Mucosa of gallbladder (tissue), 1 donor: ENCODE measurements at places on chromosomes 12 and 14.

GRCh38 chr12:104748356-104748755, 209.7 kb downstream of the SLC41A2 start:
- no peak for DNase-seq

DNA sequence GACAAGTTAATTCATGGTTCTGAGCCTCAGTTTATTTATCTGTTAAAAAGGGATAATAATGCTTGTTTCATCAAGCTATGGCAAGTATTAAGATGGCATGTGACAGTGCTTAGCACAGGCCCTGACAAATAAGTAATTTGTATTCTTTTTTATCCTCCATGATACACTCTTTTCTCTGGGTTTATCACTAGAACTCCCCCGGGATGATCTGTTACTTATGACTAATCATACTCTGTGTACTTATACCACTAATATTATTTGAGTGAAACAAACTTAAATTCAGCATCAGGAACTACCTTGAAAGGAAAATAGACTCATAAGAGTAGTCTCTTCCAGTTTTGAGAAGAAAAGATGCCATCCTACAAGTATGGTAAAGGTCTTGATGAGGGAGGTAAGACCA, 283.8 kb downstream of the PAWR start:
- no peak for DNase-seq

DNA sequence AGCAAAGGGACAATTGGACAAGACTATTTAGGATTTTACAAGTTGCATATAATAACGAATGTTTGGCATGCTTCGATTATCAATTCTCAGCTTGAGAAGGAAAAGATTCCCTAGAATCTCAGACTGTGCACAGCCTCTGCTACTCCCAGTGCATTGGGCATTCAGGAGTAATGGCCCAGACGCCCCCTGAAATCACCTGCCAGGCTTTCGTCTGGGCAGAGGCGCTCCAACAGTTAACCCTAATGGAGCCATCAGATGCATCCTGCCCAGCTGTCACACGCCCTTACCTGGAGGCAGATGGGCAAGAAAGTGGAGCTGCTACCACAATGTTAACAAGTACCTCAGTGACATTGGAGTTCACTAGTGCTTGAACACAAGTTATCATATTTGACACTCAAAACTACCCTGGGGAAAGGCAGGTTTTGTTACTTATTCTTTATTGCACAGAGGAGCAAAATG, 927 bp upstream of the LRP6 start:
- DNase-seq: no peak

- no peak for DNase-seq
Observed at GRCh38 chr14:54529811-54530210, 20.1 kb downstream of the CGRRF1 start.

GRCh38 chr12:80707126-80707829, at the start of gene MYF6:
TSS of gene MYF6 (plus strand) at chr12:80707634. CDS start at chr12:80707720, 86 bp downstream.
- no peak for DNase-seq

GRCh38 chr12:111368291-111368787, 556 bp downstream of the PHETA1 start:
- peak; percentile 17 for DNase-seq

DNA sequence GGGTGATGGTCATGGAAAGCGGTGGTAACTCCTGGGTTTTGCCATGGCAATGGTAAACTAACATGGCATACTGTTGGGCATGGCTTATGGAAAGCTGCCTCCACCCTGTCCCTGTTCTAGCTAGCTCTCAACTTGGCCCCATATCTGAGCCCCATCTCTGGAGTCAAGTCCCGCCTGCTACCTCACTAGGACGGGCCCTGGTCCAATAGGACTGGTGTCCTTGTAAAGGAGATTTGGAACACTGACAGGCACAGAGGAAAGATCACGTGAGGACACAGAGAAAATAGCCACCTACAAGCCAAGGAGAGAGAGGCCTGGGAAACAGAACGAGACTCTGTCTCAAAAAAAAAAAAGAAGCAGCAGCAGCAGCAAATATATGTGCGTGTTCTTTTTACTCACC, 59.8 kb downstream of the RNFT2 start:
- DNase-seq: no peak

DNA sequence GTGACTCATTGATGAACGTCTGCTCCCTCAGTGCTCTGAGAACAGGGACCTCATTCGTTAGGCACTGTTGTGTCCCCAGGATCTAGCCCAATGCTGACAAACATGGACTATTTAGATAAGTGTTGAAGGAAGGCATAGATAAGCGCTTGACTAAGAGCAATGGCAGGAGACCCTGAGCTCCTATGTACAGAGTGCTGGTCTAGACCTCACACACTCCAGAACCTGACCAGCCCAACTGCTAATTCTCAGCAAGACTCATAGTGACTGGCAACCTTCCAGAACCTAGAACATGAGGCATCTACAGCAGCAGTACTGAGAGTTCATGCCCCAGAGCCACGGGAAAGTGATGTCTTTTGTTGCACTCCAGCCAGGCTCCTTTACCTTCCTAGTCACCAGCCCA, 69.2 kb downstream of the CRACR2A start:
- DNase-seq: no peak

GRCh38 chr12:27008081-27008480, 6.1 kb downstream of the TM7SF3 start:
- DNase-seq: no peak

GRCh38 chr14:38297681-38298080, 41.8 kb upstream of the CLEC14A start:
- DNase-seq: no peak

GRCh38 chr12:34406996-34407300, 384.7 kb downstream of the ALG10 start:
- no peak for DNase-seq

GRCh38 chr14:54902521-54903420, at the start of gene GCH1:
TSS of gene GCH1 (minus strand) at chr14:54902826. CDS start at chr14:54902663, 163 bp downstream.
- DNase-seq: peak; percentile 66

- no peak for DNase-seq
Observed at GRCh38 chr12:104858611-104859543, 99.2 kb downstream of the SLC41A2 start.

DNA sequence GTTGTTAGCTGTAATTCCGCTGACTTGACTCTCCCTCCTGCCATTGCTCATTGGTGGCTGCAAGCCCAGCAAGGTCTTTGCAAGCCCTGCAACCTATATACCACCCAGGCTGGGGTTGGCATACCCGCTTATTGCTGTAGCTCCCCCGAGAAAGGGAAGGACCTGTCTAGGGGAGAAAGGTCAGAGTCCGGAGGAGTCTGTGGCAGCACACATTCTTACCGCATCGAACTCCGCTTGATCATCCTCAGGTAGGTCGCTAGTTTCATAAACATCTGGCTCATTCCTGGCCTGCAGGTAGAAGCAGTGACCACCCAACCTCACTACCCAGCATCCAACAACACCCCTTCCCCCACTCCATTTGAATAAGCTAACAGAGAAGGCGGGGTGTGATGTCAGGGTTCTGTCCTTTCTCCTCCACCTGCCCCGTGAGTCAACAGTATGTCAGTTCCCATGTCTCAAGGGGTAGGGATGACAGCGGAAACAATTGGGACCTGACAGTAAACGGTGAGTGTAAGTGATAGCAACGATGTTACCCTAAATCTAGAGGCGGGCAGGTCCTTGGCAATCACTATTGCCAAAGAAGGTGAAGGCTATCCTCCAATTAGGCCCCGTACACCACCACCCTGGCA, 1.1 kb downstream of the DCTN2 start:
- DNase-seq: no peak

DNA sequence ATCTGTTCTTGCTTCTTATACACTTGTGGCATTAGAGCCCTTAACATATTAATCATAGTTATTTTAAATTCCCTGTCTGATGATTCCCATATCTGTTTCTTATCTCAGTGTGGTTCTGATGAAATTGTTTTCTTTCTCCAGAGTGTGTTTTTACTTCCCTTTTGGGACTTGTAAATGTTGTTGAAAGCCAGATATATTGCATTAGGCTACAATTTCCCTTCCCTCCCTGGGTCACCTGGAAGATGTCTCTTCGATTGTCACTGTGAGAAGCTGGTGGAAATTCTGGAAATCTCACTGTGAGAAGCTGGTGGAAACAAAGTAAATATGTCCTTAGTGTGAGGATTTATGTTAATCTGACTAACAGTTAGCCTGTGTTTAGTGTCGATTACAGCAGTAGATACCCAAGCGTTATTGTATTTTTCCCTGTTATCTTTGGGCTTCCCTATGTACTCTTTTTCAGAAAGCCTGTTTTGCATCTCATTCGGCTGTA, 717.3 kb downstream of the TRHDE start:
- no peak for DNase-seq

DNA sequence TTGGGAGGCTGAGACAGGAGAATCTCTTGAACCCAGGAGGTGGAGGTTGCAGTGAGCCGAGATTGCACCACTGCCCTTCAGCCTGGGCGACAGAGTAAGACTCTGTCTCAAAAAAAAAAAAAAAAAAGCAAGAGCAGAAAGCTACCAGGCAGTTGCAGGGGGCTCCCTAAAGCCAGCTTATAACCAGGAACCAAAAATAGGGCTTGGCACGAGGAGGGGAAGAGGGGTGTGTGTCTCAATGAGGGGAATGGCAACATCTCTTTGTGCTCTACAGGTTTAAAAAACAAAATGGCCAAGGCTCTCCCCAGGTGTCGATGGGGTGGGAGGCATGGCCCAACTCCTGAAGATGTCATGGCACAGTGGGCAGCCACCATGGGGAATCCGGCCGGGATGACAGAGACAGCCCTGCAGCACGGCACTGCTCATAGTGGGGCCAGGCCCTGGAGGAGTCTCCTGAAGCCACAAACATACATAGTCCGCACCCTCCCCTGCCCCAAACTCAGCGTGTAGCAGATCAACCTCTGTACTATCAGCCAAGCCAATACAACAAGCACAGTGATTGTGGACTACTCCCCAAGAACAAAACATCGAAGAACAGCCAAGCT, 16.0 kb upstream of the EIF5 start:
- DNase-seq: no peak

DNA sequence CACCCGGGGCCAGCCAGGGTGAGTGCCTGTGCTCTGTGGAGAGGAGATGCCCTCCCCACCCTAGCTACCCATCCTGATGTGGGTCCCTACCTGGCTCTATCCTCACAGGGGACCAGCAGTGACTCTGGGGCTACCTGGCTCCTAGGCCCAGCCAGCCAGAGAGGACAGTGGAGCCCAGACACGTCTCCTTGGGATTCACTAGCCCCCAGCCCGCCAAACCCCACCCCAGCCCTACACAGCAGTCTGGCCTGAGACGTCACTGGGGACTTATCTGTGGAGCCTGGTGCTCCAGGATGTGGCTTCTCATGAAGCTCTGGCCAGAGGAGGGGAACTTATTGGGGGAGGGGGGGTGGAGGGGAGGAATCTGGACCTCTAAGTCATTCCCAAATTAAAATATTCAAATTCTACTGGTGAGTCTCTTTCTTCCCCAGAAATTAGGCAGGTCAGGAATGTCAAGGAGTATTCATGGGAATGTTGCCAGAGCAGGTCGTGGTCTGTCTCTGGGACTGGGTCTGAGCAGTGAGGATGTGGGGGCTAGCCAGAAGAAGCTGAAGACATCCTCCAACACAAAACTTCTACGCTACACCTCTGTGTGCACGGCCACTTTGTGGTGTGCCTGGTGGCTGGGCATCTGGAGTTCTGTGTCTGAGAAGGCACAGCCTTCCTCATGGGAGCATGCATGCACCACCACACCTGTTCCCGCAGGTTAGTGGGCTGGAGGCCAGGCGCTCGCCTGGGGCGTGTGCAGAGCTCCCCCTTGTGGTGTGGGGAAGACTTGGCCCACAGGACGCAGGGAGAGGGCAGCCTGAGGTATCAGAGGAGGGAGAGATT, 2.7 kb downstream of the CMTM5 start:
- peak; percentile 59 for DNase-seq

- DNase-seq: no peak
Observed at GRCh38 chr12:57756406-57757341, 1.8 kb downstream of the MARCHF9 start.
